Activated CD8-positive, alpha-beta memory T cell treated with anti-CD3 and anti-CD28 coated beads for 48 hours (primary cell): ENCODE measurements at places on chromosomes 4 and X.

- no peak for DNase-seq
Observed at GRCh38 chr4:89665662-89666061, 171.3 kb downstream of the SNCA start.

GRCh38 chr4:87011340-87012034, 76.7 kb downstream of the AFF1 start:
- DNase-seq: no peak

GRCh38 chr4:40749717-40750460, at the start of gene NSUN7:
Gene NSUN7 (plus strand): TSS chr4:40749955. CDS start chr4:40750694, 739 bp downstream.
- DNase-seq: no peak

GRCh38 chr4:161419822-161420221, 744.0 kb downstream of the FSTL5 start:
- DNase-seq: no peak
